Epithelial cell of umbilical artery (primary cell): ENCODE measurements at places on chromosomes 12 and 14. TPM values are rescaled to one million over a fixed set of nuclear protein-coding genes. Genes with fewer than 3 reads are reported as not detected.

The OR9K2 gene
- total RNA-seq = not detected in 2 replicates

The OR6C75 gene
- total RNA-seq = not detected in 2 replicates

The C14orf39 gene
- not detected in 2 replicates for total RNA-seq

The CAPZA3 gene
- total RNA-seq = not detected in 2 replicates

The TMEM179 gene
- under 0.01 TPM in 1 of 2 replicates, not detected in the other for total RNA-seq

The PIK3C2G gene
- total RNA-seq = not detected in 2 replicates

The GALNT16 gene
- 0.30 and 0.65 TPM in 2 replicates for total RNA-seq

The PPTC7 gene
- 8.8 and 11.4 TPM in 2 replicates for total RNA-seq

The SMCO3 gene
- total RNA-seq = 0.32 and 0.46 TPM in 2 replicates

The RAPGEF3 gene
- total RNA-seq = 17.2 and 29.5 TPM in 2 replicates

The TAS2R8 gene
- total RNA-seq = not detected in 2 replicates

The GLS2 gene
- not detected in 2 replicates for total RNA-seq

The B4GALNT3 gene
- not detected in 2 replicates for total RNA-seq

The IAPP gene
- total RNA-seq = not detected in 2 replicates
